NCI-H446 treated with DMSO at 0.1 percent for 48 hours (cell line): ENCODE measurements at places on chromosomes 4 and X.

GRCh38 chr4:105191621-105192210, 45.0 kb downstream of the TET2 start:
- DNase-seq: no peak

DNA sequence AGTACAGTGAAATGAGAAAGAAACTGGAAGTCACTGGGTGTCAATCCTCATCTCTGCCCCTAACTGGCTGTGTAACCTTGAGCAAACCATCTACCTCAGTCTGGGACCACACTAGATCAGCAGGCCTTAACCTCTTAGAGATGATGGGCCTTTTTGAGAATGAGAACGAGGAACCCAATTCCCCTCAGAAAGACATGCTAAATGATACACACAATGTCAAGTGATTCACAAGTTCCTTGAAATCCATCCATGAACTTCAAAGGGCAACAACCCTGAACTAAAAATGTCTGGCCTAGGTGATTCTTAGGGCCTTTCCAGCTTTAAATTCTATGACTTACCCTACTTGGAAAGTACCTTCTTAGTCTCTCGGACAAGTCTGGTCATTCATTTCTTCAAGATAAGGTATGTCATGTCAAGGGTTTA, 47.4 kb downstream of the ACSL4 start:
- DNase-seq: no peak

- DNase-seq: no peak
These were observed at the start of gene CXCL1 for GRCh38 chr4:73869130-73870055. Gene CXCL1, plus strand, starts transcription at chr4:73869393. Its CDS starts 78 bp downstream, at chr4:73869471.

DNA sequence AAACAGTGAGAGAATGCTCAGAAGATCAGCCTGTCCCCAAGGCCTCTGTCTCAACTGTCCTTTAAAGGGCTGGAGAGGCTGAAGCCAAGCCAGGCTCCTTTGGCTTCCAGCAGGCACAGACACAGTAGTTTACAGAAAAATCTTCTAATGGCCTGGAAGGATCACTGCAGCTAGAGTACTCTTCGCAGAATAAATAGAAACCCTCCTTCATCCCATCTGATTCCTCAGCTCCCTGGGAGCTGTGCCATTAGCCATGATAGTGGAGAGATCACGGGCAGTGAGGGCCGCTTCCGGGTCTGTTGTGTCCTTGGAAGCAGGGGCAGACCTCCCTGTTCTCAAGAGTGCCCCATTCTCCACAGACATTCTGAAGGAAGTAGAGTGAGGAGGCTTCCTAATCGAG, 63.1 kb downstream of the CCNI start:
- no peak for DNase-seq

DNA sequence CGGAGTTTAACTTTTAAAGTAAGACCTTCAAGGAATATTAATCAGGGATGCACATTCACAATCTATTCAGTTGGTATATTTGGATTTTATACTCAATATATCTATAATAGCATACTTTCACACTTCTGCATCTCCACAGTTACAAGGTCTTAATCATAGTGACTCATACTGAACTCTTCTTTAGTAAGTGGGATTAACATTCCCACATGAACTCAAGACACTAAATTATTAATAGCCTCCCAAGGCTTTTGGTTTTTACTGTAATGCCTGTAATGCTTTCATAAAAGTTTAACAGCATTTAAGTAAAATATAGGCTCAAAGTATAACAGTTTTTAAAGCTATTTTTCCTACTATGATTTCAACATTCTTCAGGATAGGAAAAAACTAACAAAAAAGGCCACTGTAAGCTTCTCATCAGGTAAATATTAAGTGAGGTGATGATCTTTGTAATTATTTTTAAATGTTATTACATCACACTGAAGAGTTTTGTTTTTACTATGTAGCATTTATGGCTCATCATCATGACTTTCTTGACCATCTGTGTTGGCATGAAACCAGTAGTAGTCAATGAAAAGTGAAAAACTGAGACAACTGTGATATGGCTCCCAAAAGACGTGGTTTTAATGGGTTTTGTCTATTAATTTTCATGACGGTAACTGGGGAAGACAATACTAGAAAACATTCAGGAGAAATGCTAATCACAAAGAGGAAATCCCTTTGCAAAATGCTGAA, 91.5 kb upstream of the GALNT7 start:
- DNase-seq: no peak

DNA sequence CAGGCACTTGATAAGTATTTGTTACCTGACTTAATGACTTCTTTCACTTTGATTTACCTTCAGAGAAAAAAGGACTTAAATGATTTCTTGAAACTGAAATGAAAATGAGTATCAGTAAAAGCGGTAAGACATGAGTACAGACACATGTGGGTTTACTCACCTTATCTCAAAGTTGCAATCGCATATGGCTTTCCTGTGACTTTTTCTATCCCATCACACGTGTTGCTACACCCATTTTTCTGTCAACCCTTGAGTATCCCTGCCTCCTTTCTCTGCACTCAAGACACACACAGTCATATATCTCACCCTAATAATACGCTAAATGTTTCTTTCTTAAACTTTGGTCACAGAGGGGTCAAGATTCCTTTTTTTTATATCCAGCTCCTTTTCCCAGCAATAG, 11.0 kb upstream of the ARHGEF38 start:
- no peak for DNase-seq

DNA sequence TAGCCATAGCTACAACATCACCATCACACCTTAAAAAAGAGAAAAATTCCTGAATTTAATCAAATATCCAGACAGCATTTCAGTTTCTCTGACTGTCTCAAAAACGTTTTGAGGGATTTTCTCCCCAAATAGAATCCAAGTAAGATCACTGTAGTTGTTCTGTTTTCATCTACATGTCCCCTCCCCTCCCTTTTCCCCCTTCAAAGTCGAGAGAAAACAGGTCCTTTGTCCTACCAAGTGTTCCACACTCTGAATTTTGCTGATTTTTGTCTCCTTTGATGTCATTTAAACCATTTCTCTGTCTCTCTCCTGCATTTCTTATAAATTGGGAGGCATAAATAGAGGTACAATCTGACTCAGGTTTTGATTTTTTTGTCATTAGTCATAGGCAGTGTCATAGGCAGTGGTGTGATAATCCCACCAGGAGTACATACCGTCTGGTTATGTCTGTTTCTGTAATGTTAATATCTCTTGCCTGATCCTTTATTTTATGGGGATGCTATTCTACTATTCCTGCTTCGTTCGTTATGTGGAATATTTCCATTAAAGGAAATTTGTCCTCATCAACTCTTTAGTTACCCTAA, 348.6 kb downstream of the PTTG2 start:
- no peak for DNase-seq

GRCh38 chr4:2378898-2379297, 39.5 kb downstream of the ZFYVE28 start:
- no peak for DNase-seq

GRCh38 chrX:56784666-56785065, 55.6 kb downstream of the NBDY start:
- DNase-seq: no peak

GRCh38 chr4:7829652-7830580, 109.7 kb downstream of the AFAP1 start:
- DNase-seq: no peak

DNA sequence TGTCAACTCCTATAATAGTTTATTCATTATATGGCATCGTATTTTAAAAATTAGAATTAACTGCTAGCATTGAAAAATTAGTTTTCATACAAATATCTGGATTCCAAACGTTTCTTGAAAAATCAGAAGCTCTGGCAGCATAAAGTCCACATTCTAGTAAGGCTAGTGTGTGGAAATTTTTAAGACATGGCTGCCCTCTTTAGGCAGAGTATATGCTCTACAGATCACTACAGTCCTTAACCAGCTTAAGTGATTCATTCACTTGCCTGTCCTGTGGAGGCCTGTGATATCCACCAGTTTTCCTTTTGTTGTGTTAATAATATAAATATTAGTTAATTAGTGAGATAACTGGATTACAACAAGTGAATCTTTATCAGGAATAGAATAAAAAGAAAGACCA, 287.2 kb downstream of the OPHN1 start:
- no peak for DNase-seq

DNA sequence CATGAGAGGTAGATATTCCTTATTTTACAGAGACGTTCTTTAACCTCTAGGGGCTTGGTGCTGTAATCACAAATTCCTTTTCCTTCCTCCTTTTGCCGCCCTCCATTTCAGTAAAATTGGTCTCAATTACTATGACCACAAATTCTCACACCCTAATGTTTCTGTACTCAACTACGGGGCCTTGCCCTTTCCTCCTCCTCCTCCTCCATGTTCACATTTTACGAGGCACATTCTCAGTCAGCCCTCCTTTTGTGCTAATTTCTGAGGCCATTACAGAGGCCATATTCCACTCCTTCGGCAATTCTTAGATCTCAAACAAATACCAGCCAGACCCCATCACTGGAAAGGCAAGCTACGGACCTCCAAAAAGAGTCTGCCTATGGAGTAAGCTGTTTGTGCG, 92.1 kb downstream of the SH3KBP1 start:
- no peak for DNase-seq

GRCh38 chr4:151564321-151564720, 155.3 kb downstream of the FHIP1A start:
- DNase-seq: no peak

GRCh38 chrX:134990801-134991481, at the start of gene SMIM10:
Gene SMIM10, plus strand, starts transcription at chrX:134990991. Its CDS starts 105 bp downstream, at chrX:134991096.
- DNase-seq: no peak

DNA sequence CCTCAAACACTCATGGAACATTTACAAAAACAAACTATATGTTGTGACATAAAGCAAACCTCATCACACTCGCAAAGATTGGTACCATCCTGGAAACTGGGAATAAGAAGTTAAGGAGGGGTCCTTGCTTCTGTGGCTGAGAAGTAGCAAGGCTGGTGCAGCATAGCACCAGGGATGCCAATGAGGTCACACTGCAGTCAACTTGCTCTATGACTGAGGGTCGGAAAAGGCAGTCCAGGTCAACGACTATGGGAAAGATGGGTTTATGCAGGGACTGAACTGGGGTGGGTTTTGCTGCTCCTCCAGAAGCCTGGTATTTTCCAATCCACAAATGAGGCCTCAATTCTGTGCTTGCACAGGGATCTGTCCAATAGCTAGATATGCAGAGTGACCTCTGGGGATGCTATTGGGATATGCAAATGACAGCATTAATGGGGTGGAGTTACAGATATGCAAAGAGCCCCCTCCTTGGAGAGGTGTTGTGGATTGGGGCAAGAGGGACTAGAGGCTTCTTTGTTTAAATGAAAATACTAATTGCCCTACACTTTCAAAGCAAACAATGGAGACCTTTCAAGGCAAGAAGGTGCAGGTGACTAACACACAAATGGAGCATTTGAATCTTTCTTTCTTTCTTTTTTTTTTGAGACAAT, 7.2 kb upstream of the IL13RA1 start:
- DNase-seq: no peak

- DNase-seq: no peak
These were observed 16.7 kb upstream of the MCF2 start for GRCh38 chrX:139724626-139725025.

- DNase-seq: no peak
These were observed 1.9 kb downstream of the UBL4A start for GRCh38 chrX:154484255-154485149.

GRCh38 chr4:145847764-145848163, 90.9 kb downstream of the ZNF827 start:
- DNase-seq: no peak

DNA sequence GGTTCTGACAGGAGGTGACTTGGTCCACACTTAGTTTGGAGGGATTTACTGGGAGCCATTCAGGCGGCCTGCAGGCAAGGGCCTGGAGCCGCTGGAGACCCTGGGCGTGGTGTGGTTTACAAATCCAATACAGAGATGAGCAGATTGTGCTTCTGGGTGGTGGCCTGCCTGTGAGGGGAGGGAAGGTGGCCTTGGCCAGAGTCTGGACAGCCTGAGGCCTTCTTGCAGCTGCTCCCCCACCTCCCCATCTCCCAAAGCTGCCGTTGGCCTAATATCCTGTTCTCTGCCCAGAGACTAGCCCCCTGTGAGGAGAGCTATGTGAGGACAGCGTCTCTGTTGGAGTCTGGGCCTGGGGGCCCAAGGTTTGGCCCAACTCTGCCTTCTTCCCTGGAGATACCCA, 163.9 kb upstream of the MAMLD1 start:
- DNase-seq: no peak

DNA sequence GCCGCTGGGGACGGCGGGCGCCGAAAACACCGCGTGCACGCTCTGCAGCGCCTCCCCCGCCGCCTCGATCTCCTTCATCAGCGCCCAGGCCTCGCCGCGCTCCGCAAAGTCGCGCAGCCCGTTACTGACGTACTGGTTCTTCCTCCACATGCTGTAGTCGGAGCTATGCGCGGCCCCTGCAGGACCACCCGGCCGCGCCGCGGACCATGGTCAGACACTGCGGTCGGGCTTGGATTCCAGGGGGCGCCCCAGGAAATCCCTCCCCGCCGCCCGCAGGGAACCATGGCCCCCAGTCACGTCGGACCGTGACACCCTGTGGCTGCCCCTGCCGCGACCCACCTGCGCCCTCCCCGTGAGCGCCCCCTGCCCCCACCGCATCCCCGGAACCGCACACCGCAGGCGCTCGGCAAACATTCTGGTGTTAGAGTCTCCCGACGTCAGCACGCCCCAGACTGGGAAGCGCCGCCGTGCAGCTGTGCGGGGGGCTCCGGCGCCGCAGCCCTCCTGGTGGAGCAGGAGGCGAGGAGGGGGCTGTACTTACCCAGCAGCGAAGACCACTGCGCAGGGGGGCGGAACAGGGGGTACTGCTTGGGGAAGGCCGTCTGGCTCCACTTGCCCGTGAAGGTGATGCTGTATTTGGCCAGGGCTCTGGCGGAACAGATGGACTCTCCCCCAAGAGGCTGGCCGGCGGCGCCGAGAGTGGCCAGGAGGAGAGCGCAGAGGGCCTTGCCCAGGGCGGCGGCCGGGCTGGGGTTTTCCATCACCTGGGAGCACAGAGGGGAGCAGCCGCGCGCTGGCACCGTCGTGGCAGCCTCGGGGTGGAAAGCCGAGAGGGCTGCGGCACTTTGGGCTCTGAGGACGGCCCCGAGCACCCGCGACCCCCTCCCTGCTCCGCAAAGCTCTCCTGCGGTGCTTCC, 814 bp downstream of the SPON2 start:
- no peak for DNase-seq

GRCh38 chr4:121148000-121148399, 16.1 kb downstream of the TNIP3 start:
- DNase-seq: no peak

GRCh38 chr4:85370400-85371032, 104.4 kb upstream of the ARHGAP24 start:
- DNase-seq: peak; percentile 18

DNA sequence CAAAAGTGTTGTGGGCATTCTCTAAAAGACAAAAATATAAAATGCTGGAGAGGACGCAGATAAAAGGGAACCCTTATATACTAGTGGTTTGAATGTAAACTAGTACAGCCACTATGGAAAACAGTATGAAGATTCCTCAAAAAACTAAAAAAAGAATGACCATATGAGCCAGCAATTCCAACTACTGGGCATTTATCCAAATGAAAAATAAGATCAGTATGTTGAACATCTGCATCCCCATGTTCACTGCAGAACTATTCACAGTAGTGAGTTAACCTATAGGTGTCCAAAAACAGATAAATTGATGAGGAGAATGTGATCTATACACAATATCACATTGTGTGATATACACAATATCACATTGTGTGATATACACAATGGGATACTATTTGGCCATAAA, 1615.3 kb downstream of the PCDH18 start:
- DNase-seq: peak; percentile 55
